ENCODE measurements at places on chromosomes 16 and 17.
A peak's percentile ranks its signal among the peaks of the same experiment; 100 is the strongest.

GRCh38 chr16:73483076-73483791, 435.3 kb upstream of the ZFHX3 start:
- no peak for DNase-seq

GRCh38 chr17:44043272-44043696, 23.2 kb downstream of the LSM12 start:
- DNase-seq, result no peak

DNA sequence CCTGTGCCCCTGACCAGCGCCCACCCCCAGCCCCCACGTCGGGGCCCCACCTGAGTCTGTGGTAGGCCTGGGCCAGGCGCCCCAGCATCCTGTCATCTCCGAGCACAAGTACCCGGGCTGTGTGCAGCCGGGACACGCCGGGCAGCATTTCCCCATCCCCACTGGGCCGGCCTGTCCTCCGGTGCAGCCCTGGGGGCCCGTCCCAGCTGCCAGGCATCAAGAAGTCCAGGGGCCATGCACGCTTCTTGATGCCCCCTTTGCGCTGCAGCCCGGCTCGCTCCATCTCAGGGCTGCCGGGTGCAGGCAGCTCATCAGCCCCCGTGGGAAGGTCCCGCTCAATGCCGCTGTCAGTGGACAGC, 29.3 kb upstream of the MFSD6L start:
- no peak for DNase-seq

DNA sequence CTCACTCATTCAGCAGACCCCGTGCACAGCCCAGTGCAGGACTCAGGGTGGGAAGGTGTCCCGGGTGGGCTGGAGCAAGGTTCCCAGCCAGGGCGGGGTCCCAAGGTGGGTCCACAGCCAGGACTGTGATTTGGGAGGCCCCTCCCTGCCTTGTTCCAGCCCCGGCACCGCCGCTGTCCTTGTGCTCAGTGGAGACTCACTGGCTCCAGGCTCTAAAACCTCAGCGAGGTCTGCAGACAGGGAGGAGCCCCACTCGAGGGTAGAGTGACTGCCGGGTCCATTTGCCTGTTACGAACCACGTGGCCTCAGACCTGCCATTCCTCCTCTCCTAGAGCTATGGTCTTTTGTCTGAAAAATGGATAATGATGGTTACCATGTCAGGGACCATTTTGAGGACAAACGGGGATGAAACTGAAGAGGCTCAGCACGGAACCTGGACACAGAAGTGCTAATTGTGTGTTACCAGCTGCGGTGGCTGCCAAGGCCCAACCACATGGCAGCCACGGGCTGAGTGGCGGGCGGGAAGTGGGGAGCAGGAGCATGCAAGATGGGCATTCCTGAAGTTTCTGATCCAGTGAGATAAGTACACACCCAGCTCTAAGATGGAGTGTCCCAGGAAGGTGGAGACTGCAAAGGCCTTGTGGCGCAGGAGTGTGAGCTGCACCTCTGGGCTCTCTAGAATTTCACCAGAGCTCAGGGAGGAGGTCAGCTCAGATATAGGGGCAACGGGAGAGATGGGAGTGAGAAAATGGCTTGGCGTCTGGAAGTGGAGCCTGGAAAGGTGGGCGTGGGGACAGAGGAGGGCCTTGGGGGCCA, 317.6 kb downstream of the SEC14L1 start:
- peak; percentile 75 for DNase-seq

DNA sequence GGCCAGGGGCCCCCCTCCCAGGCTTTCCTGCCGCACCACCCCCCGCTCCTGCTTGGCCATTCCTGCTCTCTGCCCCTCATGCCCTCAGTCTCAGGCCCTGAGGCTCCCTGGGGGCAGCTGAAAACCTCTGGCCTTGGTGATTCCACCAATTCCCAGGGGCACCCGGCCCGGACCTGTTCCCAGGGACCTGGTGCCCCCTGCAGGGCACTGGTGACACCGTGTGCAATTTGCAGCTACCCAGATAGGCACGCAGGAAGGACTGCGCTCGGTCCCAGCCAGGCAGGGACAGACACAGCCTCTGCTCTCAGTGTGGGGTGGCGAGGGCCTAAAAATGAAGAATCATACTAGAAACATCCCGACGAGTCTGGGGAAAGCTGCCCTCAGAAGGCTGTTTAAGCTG, 13.4 kb downstream of the WFDC1 start:
- DNase-seq, result no peak

GRCh38 chr17:11999696-12000095, 2.4 kb upstream of the ZNF18 start:
- DNase-seq, result no peak

DNA sequence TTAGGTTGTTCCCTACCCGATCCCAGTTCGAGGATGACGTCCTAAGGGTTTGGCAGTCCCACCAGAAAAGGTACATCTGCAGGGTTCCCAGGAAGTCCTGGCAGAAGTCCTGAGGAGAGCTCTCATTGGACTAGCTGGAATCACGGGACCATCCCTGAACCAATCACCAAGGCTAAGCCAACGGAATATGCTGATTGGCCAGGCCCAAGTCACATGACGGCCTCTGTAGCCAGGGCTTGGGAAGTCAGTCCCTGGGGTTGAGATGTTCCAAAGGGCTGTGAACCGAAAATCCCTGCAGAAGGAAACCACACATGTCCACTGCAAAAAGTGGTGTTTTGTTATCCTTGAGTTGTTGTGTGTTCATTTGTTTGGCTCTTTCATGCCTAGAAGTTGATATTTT, 68.2 kb upstream of the ZNF423 start:
- DNase-seq, result no peak

DNA sequence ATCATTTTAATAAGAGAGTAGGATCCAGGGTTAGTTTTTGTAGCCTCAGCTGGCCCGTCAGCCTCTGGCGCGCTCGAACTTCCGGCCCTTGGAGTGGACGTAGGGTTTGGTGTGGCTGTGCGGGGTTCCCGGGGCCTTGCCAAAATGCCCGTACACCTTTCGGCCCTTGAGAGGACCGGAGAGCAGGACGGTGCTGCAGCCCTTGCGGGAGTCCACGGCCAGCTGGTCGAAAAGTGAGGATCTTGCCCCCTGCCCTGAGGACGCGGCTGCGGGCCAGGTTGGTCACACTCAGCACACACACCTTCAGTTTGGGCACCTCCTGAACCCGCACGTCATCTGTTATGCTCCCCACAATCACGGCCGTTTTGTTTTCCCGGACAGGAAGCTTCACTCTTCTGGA, 42.2 kb upstream of the CNTNAP4 start:
- no peak for DNase-seq

GRCh38 chr17:57422574-57423164, 166.3 kb downstream of the MSI2 start:
- DNase-seq, result no peak

All from activated CD8-positive, alpha-beta memory T cell treated with anti-CD3 and anti-CD28 coated beads, Interleukin-2, amount 10 ng/mL, durations not matched to agents 7 days and 5 days (primary cell).